ENCODE measurements at places on chromosomes 16 and 17.

- no peak for DNase-seq
Measured at GRCh38 chr16:87295259-87295658, 21.9 kb downstream of the C16orf95 start.

GRCh38 chr16:27841061-27841801 is 222.3 kb downstream of the GSG1L start:
- DNase-seq = no peak

DNA sequence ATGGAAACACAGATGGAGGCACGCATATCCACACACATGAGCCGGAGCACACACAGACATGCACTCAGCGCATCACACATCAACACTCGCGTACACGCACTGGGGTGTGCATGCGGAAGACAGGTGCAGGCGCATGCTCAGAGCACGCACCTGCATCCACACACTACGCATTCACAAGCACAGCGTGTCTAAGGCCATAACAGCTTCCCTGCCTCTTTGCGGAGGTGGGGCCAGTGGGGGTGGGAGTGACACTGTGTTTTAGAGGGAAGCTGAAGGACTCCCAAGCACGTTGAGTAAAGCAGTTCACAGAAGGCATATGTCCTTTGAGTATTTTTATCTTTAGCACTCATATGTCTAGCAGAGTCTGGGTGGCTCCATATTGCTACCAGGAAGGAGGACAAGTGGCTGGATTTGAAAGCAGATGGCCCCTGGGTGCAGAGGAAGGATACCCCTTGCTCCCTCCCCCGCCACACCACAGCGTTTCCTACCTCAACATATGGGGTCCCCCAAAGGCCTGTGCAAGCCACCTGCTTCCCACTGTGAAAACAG is 68.6 kb upstream of the TOB1 start:
- DNase-seq = no peak

DNA sequence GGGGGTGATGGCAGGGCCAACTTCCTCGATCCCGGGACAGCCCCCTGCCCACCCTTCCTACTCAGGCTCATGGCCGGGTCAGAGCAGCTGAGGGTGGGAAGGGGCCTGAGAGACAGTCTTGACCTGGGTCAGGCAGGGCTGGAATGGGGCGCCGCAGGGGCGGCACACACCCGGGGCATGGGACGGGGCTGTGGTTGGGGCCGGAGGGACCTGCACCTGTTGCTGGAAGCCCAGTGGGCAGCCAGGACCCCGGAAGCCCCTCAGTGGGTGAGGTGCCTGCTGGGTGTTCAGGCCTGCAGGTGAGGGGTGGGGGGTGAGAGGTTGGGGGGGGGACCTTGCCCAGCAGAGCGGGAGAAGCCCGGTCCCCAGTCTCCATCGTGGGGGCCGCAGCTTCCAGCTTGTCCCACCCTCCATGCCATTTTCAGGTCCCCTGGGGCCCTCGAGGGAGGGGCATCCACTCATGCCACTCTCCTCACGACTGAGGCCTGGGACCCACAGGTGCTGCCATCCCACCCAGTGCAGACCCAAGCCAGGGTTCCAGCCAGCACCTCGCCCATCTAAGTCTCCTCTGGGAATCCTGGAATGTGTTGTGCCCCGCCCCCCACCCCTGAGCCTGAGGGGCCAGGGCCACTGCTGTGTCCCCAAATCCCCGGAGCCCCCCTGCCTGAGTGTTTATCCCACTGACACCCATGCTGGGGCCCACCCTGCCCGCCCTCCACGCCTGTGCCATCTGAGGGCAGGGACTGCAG is 43.4 kb upstream of the ACSF3 start:
- no peak for DNase-seq

DNA sequence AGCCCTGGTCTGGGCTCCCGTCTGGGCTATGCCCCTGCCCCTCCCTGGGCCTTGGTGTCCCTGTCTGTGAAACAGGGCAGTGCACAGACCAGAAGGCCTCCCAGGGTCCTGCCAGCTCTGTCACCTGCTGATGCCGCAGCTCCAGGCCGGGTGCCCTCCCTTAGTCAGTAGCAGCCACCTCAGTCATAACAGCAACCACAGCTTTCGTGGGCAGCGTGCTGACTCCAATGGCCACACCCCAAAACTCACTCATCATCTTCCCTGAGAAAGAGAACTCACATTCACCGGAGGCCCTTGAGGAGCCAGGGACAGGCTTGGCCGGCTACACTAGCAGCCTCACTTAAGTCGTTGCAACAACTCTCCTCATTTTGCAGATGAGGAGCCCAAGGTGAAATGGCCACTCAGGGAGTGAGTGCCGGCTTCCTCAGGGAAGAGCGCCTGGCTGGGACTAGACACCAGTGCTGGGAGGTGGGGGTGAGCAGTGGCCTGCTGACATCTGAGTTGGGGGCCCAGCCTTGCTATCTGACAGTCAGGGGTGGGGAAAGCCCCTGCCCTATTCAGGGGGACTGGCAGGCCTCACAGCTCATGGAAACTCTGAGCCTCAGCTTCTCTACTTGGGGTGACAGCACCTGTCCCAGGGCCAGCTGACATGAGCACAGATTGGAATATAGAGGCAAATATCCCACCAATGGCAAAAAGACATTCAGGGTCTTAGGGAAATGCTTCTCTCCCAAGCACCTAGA is 22.6 kb downstream of the SLC5A10 start:
- DNase-seq = no peak

DNA sequence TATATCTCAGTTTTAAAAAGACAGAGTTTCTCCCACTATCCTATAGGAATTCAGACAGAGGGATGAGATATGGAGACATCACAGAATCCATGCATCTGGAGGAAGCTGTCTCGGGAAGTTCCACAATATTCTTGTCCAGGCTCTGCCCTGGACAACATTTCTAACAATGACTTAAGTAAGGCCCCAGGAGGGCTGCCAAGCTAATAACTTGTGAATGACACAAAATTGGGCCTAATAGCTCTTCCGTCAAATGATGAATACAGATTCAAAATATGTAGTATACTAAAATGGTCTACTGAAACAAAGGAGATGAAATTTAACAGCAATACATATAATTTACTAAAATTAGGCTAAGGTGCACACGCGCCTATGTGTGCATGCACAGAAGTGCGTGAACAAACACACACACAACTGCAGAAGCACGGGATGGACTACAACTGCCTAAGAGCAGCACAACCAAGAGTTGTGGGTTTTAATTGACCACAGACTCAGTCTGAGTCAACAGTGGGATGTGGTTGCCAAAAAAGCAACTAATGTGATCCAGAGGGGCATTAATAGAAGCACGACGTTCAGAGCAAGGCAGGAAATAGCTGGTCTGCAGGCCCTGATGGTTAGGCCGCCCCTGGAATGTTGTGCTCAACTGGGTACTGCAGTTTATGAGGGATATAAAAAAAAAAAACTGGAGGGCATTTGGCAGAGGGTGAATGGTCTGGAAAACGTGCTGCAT is 26.3 kb upstream of the HS3ST2 start:
- DNase-seq = no peak

DNA sequence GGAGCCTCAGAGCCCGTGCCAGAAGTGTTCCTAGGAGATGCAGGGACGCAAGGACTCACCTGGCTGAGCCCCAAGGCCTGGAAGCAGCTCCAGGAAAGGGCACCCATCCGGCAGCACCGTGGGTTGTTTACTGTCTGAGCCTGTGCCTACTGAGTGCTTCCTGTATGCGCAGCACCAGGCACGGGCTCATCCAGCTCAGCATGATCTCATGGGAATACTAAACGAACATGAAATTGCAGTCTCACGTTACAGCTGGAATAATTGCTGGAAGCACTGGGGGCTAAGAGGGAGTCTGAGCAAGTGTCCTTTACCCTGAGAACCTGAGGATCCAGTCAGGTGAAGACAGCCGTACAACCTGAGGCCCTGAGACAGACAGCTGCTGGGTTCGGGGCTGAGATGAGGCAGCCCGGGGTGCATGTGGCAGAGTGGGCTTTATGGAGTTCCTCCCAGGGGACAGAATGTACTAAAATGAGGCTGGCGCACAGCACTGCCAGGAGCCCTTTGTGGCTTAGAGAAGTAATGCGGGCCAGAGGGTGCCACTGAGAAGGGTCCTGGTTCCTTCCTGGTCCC is 5.4 kb downstream of the CTRL start:
- no peak for DNase-seq

DNA sequence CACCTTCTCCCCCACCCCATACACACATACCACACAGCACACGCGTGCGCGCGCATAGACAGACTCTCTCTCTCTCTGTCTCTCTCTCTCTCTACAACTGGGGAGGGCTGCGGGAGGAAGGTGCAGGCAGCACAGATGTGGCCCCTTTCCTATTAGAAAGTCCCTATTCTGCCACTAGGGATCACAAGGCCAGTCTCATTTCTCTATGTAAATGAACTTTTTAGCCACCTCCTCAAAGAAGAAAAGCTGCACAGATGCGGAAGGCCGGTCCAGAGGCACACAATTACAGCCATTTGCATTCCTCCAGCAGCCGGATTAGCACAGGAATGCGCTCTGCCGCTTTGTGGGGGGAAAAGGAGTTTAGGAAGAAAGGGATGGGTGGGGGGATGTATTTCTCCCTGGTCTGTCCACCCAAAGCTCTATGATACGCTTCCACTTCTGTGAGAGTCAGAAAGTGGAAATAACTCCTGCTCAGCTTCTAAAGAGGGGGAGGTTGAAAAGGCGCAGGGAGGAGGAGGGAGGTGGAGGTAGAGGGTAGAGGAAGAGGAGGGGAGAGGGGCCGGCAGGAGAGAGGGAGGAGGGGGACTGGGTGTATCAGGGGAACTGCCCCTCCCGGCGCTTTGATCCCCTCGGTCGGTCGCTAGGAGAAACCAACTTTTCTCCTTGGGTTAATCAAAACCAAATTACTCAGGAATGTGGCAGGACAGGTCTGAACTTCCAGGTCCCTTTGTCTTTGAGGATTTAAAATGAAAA is 11.7 kb downstream of the ZFHX3 start:
- DNase-seq = no peak

DNA sequence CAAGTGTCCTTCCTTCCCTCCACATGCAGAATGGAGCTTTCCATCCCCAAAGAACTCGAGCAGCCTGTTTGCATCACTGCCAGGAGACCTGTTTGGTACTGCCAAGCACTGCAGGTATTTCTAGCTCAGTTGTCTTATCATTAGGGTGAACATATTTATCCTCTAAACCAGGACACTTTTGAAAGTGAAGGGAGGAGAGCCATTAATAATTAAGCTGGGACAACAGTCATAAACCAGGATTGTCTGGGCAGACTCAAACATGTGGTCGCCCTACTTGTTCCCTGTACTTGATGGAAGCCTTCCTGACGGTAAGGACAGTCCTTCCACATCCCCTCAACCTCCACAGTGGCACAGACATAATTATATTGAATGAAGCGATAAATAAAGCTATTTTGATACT is 67.4 kb downstream of the PRKCA start:
- DNase-seq = no peak

DNA sequence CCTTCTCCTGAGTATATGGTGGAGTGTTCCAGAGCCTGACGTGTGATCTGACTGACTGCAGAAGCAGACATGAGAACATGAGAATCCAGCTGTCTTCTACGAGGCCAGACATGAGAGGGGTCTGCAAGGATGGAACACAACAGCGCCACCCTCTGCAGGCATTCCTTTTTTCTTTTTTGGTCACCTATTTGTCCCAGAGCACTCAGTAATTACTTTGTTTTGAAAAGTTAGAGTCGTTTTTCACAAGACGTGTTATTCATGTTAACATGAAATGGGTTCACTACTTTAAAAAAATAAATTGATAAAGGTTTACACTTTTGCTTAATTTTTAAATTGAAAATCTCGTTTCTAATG is 43.8 kb upstream of the ATP2A3 start:
- no peak for DNase-seq

DNA sequence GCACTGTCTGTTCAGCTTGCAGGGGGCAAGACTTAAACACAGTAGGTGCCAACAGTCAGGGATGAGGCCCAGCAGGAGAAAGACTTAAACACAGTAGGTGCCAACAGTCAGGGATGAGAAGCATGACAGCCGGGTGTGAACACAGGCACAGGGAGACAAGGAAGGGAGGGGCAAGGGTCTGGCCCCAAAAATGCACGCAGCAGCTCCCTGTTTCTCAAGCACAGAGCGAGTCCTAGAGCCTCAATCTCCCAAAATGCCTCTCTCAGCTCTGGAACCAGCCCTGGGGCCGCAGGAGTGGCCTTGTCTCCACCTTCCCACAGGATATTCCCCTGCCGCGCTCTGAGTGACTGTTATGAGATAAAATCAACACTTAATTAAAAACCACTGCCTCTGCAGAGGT is 66.4 kb downstream of the DYNLRB2 start:
- no peak for DNase-seq

GRCh38 chr17:50059759-50060273 is 3.9 kb downstream of the ITGA3 start:
- DNase-seq = no peak

- no peak for DNase-seq
Measured at GRCh38 chr16:67546761-67547422, 15.4 kb upstream of the CTCF start.

DNA sequence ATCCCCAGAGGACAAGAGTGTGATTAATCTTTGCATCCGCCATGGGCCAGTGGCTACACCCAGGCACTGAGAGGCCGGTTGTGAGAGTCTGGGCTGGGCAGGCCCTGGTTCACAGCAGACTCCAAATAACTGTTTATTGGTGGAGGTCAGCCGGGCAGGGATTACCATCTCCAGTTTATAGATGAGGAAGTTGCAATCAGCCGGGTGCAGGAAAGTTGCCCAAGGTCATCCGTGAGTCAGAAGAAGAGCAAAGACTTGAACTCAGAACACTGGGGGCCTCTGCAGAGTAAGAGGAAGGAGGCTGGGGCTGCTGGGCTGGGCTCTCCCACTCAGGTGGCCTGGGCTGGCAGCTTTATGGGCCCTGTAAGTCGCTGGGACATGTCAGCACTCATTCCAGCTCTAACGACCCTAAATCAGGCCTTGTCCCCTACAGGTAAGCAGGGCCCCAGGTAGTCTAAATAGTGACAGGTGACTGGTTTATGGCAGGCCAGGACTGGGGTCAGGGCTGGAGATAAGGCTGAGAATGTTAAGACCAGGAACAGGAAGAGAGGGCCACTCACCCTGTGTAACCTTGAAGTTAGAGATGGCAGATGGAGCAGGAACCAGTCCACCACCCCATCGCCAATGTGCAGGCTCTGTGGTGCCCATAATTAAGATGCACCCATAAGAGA is 2.1 kb upstream of the CA4 start:
- DNase-seq = no peak

DNA sequence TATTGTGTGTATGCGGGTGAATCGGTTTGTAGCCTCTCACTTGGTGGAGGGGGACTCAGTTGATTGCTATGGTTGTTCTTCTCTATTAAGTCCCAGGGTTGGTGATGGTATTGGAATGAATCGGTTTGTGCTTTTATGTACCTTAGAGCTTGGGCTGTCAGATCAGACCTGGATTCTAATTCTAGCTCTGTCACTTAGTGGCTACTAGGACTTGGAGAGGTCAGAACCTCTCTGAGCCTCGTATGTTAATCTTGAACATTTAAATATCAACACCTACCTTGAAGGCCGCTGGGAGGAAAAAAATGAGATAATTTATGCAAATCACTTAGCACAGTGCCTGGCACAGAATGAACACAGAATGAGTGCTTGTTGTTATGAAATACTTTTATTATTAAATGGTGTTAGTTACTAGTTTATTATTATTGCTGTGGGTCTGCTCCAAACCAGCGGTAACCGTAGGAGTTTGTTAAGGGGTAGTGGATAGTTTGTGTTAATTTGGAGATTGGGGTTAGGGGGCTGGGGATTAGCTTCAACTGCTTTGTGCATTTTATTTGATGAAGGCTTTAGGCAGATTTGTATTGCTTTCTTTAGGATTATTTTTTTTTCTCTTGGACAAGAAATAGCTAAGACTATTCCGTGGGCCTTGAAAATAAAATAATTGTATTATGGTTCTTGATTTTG is 3.5 kb downstream of the KDM6B start:
- no peak for DNase-seq

Data from vagina (tissue), 2 donors.